Activated T-cell treated with anti-CD3 and anti-CD28 coated beads for 48 hours (primary cell): ENCODE measurements at places on chromosomes 3 and 15.
A peak's percentile ranks its signal among the peaks of the same experiment; 100 is the strongest.

GRCh38 chr15:27899583-27900285 lies 199.4 kb downstream of the OCA2 start:
- no peak for DNase-seq

GRCh38 chr15:31481142-31481541 lies 154.5 kb downstream of the KLF13 start:
- no peak for DNase-seq

DNA sequence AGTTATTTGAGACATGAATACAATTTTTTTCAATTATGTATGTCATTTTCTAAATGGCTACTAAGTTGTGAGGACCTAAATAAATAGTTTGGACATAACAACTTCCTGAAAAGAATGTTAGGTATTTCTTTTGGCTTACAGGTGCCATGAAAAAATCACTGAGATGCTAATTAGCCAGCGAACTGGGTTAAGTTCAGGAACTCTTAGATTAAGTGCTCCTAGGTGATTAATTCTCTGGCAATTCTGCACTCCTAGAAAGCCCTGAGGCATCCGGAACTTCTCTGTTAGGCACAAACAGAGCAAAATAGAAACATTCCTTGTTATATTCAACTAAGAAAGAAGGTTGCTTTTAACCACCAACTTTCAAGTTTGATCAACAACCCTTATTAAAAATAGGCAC lies 192.3 kb downstream of the STAG1 start:
- no peak for DNase-seq

DNA sequence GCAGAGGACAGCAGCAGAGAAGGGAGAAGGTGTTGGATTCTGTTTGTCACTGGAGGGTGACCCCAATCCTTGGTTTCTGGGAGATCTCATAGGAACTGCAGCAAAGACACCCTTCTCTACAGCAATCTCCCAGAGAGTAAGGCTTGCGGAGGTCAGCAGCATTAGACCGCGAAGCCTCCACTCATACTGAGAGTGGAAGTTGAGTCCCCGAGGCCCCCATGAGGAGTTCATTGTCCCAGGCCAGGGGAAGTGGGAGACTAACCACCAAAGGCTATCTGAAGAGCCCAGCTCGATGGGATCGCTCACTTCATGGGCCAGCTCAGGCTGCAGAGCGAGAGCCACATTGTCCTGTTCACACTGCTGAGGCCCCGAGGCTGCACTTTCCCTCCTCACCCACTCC lies 44.6 kb downstream of the GLDN start:
- DNase-seq = no peak

GRCh38 chr3:44555723-44556122 lies 730 bp downstream of the ZKSCAN7 start:
- DNase-seq = no peak

GRCh38 chr15:100426937-100427336 lies 85.2 kb upstream of the ADAMTS17 start:
- DNase-seq = no peak

- DNase-seq = no peak
Observed at GRCh38 chr15:78417754-78418630, 20.0 kb upstream of the IREB2 start.

DNA sequence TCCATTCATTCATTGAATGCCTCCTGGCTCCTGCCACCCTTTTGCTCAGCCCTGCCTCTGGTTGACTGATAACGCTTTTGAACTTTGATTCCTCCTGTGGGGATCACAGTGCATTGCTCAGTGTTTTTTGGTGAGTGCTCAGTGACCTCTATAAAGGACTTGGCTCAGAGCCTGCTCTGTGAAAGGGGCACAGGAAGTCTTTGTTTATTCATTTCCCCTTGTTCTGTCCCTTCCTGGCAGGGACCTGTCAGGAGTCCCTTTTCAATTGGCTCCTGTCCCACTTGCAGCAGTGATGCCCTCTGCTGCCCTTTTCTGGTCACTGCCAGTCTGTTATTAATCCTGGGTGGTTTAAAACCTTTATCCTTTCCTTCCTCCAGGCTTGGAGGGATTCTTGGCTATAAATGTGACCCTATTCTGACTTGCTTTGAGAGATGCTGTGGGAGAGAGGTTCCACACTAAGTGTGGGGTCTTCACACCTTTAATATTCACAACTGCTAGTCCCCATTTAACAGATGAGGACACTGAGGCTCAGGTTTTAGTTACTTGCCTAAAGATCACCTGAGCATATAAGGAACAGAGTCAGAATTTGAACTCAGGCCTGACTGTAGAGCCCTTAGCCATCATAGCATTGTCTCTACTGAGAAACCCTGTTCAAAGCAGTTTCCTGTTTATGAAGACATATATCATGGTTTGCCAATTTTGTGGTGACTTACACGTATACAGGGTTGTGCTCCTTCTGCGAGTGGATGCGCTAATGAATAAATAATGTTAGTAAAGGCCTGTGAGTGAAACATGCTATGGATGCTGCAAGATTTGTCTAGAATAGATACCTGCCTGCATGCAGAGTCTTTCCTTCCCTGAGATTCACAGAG lies 23.2 kb upstream of the TATDN2 start:
- DNase-seq = peak; percentile 52

DNA sequence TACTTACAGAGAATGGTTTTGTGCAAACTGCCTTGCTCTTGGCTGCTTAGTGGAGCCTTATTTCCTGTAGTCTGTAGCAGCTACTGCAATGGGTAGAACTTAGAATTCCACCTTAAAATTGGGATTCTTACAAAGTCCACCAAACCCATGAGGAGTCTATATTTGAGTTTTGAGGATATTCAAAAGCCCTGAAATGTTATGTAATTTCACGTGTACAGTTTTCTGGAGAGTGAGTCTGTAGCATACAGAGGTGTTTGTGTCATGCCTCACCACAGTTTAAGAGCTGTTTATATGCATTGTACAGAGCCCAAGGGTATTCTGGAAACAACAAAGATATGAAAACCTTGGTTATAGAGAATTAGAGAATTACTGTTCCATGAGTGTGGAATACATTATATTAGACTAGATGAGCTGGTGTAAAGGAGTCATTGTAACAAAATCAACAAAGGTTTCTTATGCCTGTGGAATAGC lies 114.4 kb downstream of the MBNL1 start:
- no peak for DNase-seq
